ENCODE measurements at places on chromosomes 11 and 22.

GRCh38 chr22:30208631-30209603, 37.6 kb downstream of the LIF start:
- no peak for DNase-seq

DNA sequence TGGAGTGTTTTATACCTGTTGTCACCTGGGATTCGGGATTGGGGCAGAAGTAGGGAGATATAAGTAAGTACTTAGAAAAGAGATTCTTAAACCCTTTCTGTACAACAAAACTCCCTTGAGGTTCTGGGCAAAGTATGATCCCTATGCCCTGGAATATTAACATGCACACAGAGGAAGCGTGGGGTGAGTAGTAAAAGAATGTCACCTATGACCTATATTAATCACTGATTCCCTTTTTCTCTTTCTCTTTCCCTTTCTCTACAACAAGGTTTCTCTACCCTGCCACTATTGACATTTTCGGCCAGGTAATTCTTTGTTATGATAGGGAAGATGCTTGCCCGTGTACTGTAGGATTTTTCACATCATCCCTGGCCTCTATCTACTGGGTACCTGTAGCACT, 209.7 kb upstream of the PLET1 start:
- DNase-seq: no peak

DNA sequence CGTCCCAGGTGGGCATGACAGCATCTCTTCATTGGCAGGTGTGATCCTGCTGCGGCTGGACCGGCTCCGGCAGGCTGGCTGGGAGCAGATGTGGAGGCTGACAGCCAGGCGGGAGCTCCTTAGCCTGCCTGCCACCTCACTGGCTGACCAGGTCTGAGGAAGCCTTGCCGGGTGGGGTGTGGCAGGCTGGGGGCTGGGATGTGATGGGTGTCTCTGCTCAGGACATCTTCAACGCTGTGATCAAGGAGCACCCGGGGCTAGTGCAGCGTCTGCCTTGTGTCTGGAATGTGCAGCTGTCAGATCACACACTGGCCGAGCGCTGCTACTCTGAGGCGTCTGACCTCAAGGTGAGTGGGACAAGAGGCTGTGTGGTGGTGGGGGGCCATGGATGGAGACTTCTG, 3.5 kb downstream of the LARGE2 start:
- no peak for DNase-seq

GRCh38 chr22:22030493-22031182, 48.1 kb upstream of the TOP3B start:
- DNase-seq: no peak

- DNase-seq: no peak
These were observed 1.3 kb upstream of the ZNF202 start for GRCh38 chr11:123742724-123743120.

DNA sequence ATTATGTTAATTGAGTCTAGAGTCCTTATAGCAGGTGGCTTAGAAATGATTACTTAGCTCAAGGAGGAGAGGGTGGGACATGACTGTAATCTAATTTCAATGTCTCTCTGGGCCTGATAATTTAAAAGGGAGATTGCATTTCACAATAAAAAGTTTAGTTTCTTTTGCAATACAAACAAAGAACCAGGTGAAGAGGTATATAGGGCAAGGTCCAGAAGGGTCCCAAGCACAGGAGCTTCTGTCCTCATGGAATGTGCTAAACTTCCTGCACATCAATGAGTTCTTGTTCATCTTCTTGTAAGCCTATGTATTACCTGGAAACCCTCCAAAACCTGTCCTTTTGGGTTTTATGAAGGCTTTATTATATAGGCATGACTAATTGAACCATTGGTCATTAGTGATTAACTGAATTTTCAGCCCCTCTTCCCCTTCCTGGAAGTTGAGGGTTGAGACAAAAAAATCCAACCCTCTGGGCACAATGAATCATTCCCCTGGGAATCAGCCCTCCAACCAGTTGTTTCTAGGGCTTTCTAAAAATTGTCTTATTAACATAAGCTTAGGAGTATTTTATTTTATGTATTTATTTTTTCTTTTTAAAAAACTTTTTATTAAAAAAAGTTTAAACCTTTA, 37.6 kb downstream of the MS4A2 start:
- no peak for DNase-seq

DNA sequence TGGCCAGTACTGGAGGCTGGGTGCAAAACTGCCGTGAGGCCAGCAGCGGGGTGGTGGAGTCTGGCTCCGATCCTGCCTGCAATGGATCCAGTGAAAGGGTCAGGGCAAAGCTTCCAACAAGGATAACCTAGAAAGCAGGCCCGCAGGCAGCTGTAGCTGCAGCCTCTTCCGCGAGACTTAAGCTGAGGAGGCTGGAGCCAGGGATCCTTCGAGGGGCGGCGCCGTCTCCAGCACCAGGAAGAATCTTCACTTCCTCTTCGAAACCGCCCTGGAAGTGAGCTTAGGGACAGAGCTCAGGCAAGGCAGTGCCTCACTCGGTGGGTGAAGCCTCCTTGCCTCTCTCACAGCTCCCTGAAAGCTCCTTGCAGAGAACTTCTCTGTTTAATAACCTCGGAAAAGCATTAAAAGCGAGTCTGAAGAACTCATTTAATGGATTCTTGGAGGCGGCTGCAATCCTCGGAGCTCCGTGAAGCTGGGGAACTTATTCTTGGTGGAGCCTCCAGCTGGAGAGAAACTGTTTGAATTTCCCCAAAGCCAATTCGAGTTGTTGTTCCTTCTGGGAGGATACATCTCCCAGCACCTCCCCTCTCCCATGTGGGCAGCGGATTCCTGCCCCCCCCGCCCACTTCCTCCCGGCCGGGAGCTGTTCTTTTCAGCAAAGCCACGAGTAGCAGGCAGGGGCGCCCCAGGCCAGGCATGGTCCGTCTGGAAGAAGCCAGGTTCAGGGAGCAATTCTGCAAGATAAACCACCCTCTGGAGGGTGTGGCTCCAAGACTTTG, 169.9 kb downstream of the CTTN start:
- DNase-seq: no peak

GRCh38 chr11:134362192-134362901, 30.6 kb downstream of the GLB1L2 start:
- DNase-seq: no peak

DNA sequence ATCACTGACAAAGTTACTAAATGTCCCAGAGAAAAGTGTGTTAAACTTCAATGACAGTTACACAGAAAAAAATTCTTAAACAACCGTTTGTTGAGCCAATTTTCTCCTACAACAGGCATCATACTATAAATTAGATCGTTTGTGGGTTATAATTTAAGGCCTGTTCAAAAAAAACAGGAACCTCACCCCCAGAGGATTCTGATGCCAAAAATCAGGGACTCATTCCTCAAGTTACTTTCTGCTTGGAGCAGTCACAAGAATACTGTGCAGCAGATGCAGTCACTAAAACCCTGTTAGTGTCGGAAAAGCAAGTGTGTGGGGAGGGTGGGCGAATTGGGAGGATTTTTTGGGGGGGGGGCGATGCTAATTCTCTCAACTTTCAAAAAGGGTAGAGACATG, 657 bp downstream of the CWC15 start:
- no peak for DNase-seq

DNA sequence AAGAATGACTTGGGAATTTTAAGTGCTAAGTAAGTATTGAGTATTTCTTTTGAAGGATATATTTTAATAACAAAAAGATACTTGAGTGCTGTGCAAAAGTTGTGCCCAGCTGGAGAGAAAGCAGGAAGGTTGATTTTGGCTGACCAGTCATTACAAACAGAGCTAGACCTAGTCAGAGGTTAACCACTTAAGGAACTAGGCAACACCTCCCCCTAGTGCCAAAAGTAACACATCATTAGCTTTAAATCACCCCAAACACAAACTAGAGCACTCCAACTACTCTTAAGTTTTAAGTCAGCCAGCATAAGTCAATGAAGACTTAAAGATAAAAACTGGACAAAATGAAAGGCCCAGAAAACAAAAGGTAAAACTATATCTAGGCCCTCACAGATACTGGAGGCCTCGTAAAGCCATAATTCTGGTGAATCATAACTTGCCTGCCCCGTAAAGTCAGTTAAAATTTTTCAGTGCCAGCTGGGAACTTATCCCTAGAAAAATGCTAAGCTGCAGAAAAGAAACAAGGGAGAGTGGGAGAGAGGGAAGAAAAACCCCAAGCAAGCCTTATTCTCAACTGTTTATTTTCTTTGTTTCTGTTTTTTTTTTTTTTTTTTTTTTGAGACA, 4.6 kb downstream of the TMEM9B start:
- DNase-seq: peak; percentile 19

DNA sequence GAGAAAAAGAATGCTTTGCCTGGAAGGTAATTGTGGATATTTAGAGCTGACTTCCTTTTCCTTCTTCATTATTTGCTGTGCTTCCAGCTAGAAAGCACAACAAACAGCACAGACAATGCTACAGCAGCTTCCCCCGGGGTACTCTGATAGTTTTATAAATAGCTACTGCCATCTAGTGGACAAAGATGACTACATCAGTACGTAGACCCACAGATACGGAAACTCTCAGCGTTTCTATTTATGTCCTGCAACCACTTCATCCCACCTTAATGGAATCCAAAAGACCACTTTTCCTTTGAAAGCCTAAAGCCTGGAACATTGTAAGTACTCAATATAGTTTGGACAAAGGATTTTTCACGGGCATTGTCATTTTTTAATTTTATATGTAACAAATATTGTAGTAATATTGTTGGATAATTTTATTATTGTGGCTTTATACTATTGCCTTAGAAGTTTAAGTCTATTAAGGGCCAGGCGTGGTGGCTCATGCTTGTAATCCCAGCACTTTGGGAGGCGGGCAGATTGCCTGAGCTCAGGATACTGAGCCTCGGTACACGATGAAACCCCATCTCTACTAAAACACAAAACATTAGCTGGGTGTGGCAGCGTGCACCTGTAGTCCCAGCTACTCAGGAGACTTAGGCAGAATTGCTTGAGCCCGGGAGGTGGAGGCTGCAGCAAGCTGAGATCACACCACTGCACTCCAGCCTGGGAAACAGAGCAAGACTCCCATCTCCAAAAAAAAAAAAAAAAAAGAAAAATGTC, 7.5 kb downstream of the HSPA8 start:
- DNase-seq: peak; percentile 85

- no peak for DNase-seq
These were observed 268.6 kb downstream of the TMEM135 start for GRCh38 chr11:87306262-87306851.

GRCh38 chr11:130915603-130916237, 559 bp downstream of the SNX19 start:
- DNase-seq: no peak

GRCh38 chr11:100003985-100004384, 683.1 kb upstream of the ARHGAP42 start:
- DNase-seq: no peak

- DNase-seq: no peak
These were observed at the start of gene OR6A2 for GRCh38 chr11:6799402-6799801. Gene OR6A2 (minus strand): TSS chr11:6799689. CDS start chr11:6795708, 3,981 bp downstream.

- DNase-seq: no peak
These were observed 9.7 kb upstream of the FGF3 start for GRCh38 chr11:69828971-69829344.

GRCh38 chr11:109275931-109276330, 146.1 kb upstream of the C11orf87 start:
- DNase-seq: no peak

DNA sequence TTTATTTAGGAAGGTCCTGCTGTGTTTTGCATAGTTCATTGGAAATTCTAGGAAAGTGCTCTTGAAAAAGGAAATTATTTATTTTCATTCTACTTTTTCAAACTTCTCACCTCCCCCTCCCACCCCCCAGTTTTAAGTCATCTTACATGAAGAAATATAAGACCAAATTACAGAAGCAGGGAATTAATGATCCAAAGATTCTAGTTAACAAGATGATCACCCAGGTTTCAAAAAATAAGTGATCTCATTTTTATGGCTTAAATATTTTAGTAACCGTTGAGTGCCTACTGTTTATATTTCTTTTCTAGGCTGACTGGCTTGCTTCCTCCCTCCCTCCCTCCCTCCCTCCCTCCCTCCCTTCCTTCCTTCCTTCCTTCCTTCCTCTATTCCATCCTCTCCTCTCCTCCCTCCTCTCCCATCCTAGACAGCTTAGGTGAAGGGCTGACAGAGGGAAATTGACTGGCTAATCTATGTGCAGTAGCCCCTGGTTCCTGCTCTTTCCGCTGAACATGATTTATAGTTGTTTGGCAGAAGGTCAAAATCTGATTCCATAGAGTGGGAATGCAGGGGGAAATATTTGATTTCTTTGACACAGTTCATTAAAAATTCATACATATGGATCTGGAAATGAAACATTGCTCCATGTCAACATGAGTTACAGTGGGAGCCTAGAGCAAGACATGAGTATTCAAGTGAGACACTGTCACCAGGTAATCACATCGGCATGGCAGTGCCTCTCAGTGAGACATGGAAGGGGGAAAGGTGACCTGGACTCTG, 123.4 kb downstream of the COMMD9 start:
- peak; percentile 43 for DNase-seq
